ENCODE measurements at places on chromosomes 2 and 18. TPM values are rescaled to one million over a fixed set of nuclear protein-coding genes. Genes with fewer than 3 reads are reported as not detected.

The SIX3 gene
- total RNA-seq, result not detected

GRCh38 chr18:80202264-80202998, 44.9 kb downstream of the PARD6G start:
- peaks cover 8% of the 10 kb centered on the region for H3K4me1 ChIP-seq
- no peak overlapping the region for H3K4me3 ChIP-seq
- H3K36me3 ChIP-seq, result no peaks in the 10 kb centered on the region
- DNase-seq, result no peak
- H3K27ac ChIP-seq, result no peak overlapping the region

DNA sequence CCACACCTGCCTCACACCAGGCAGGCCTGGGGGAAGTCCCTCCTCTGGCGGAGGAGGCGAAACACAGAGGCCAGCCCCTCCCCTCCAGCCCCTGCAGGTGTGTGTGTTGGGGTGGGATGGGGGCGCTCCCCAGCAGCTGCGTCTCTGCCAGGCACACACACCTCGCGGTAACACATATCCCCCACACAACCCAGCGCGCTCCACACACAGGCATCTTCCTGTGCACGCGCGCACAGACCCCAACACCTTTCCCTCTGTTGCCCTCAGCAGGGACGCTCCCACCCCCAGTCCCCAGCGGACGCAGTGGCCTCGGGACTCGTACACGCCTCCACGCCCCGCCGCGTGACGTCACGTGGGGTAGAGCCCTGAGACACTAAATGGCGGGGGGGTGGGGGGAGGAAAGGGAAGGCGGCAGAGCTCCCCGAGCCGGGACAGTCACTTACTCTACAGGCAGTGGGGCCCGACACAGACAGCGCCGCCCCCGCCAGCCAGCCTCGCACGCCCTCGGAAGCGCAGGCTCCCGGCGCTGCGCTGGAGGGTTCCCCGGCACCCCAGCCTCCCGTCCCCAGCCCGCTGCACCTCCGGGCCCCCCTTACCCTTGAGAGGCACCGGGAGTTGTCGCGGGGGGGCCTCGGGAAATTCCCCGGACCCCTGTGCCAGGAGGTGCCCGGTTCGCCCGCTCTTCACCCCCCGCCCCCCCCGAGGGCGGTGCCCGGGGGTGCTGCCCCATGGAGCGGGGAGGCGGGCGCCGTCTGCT, at the start of gene WNT10A:
Gene WNT10A (plus strand): TSS at position 751 of the 757 bp plus-strand sequence. CDS start 144 bp downstream, outside the sequence.
- H3K27me3 ChIP-seq, result peaks cover 92% of the 10 kb centered on the region
- DNase-seq, result no peak
- H3K36me3 ChIP-seq, result no peaks in the 10 kb centered on the region

DNA sequence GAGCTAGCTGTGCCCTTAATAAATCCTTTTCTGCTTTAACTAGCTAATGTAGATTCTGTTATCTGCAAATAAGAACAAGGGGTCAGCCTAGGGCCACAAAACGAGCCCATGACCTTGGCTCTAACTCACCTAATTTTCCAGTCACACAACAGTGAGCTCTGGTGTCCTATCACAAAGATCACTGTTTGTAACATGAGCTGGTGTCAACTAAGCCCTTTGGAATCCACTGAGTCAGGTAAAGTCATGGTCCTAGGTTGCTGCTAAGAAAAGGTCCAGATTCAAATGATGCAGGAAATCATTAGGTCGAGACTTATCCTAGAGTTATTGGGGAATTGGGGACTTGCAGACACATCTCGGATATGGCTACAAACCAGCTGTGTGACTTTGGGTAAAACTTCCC, 49.9 kb downstream of the ST8SIA5 start:
- no peak for DNase-seq
- no peaks in the 10 kb centered on the region for H3K36me3 ChIP-seq
- H3K4me3 ChIP-seq, result no peak overlapping the region
- no peak overlapping the region for H3K27ac ChIP-seq

DNA sequence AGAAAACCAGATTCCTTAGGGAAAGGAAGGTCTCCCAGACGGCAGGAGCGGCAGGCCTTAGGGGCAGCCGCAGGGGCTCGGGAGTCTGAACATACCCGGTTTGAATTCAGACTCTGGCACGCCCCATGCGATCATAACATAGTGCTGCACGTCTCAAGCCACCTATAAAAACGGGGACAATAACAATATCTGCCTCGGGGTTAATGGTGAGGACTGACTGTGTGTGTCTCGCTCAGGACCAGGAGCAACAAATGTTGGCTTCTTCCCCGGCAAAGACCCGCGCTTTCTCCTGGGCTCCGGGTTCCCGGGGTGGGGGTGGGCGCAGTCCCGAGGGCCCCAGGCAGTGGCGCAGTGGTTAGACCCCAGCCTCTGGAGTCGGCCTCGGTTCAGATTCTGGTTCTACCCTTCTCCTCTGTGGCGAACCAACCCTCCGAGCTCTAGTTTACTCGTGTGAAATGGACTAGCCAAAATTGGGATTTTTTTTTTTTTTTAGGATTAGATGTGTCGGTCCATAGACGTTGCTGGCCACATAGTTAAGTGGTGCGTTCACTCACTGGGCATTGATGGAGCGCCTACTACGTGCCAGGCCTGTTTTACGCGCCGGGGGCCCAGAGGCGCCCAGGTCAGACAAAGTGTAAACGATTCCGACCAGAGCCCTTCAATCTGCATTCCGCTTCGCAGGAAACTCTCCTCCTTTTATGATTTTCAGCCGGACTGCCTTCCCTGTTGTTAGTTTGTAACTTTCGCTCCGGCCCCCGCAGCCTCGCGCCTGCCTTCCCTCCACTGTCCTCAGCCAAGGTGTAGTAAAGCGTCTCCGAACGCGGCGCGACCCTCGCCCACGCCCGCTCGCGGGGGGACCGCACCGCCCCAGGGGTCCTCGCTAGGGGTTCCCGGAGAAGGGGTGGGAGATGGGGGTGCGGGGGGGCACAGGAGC, 820 bp upstream of the SH3BP4 start:
- H3K36me3 ChIP-seq, result peaks cover 11% of the 10 kb centered on the region
- DNase-seq, result peak; percentile 83
- H3K4me3 ChIP-seq, result peak overlapping the region; percentile 78
- peaks cover 46% of the 10 kb centered on the region for H3K4me1 ChIP-seq
- no peaks in the 10 kb centered on the region for H3K27me3 ChIP-seq
- H3K27ac ChIP-seq, result peak overlapping the region; percentile 96

GRCh38 chr18:48542513-48543181, 3.8 kb downstream of the CTIF start:
- peaks cover 7% of the 10 kb centered on the region for H3K36me3 ChIP-seq
- no peak overlapping the region for H3K27ac ChIP-seq
- no peak overlapping the region for H3K4me3 ChIP-seq

DNA sequence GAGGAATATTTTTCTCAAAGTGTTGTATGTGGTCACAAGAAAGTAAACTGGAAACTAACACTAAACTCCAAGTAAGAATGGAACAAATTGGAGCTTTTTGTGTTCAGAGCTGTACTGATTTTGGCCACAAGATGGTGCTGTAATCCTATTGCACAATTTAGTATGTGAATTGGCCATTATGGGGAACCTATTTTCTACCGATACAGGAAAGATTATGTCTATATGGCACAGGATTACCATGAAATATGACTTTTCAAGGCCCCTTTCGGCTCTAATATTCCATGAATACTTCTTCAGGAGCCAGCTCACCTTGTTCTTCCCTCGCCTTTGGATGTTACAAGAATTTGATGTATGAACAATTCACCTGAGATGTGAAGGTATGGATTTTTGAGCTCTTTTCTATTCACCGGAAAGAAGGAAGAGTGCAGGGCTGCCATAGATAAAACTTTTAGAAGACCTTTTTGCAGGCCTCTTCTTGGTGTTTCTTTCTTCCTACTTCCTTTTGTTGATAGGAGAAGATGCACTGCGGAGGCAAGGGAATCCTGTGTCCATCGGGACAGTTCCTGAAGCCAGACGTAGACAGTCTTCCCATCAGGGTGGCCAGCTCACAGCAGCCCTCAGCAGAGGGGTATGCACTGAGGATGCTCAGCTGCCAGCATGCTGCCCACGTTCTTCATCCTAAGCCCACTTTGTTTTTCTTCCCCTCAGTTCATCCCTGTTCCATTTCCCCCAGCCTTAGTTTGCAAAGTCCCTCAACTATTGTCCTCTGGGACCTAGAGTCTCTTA, 13.3 kb downstream of the MRPL44 start:
- peak overlapping the region; percentile 31 for H3K27ac ChIP-seq
- peaks cover 21% of the 10 kb centered on the region for H3K36me3 ChIP-seq
- peaks cover 22% of the 10 kb centered on the region for H3K4me1 ChIP-seq
- no peaks in the 10 kb centered on the region for H3K27me3 ChIP-seq
- DNase-seq, result peak; percentile 58

The CERKL gene
- not detected for total RNA-seq

- no peak overlapping the region for H3K27ac ChIP-seq
- H3K4me1 ChIP-seq, result no peaks in the 10 kb centered on the region
- H3K36me3 ChIP-seq, result no peaks in the 10 kb centered on the region
- no peak overlapping the region for H3K4me3 ChIP-seq
These were observed 98.6 kb downstream of the BCL2L11 start for GRCh38 chr2:111219285-111219684.

The TMEM163 gene
- under 0.01 TPM for total RNA-seq

DNA sequence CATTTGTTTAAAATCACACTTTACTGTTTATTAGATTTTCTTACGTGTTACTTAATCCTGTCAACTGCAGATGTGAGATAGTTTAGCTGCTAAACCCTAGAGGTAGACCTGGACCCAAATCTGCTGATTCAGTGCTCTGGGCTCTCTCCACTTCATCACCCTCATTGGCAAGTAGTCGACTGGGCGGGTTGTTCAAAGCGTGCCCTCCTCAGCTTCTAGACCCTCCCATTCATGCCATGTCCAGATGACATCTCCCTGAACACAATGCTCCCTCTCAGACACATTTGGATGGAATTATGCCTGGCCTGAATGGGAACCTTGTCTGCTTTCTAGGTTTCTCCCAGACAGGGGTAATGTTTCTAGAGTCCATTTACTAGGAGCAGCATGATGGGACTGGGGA, 43.7 kb downstream of the RPIA start:
- no peaks in the 10 kb centered on the region for H3K27me3 ChIP-seq
- no peak overlapping the region for H3K27ac ChIP-seq
- H3K4me3 ChIP-seq, result no peak overlapping the region
- no peak for DNase-seq
- H3K36me3 ChIP-seq, result peaks cover 5% of the 10 kb centered on the region

DNA sequence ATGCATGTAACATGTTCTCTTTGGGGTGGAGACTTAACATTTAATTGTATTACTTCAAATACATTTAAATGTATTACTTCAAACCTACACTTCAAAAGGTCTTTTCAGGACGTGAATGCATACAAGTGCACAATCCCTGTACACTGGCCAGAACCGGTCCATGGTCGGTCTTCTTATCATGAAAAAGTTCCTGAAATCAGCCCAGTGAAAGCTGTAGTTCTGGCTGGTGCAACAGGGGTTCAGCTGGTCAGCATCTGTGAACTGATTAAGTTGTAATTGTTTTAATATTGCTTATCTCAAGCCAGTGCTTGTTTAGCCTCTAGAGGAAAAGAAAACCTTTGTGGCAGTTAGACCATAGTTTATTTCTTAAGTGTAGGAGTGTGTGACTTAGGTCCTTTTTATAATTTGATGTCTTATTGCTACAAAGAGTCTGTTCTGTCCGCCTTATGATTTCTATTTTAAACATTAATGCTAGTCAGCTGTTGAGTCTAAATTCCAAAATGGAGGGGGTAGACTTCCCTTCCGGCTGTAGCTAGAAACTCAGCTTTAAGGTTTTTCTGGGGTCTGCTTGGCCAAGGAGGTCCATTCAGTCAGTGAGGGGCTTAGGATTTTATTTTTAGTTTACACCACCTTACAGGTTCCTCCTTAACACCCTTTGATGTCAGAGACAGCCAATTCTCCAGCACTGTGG, 768 bp upstream of the CYBRD1 start:
- peak overlapping the region; percentile 67 for H3K27ac ChIP-seq
- no peaks in the 10 kb centered on the region for H3K36me3 ChIP-seq
- H3K4me3 ChIP-seq, result peak overlapping the region; percentile 93
- peaks cover 11% of the 10 kb centered on the region for H3K4me1 ChIP-seq
- peak; percentile 44 for DNase-seq

- peaks cover 14% of the 10 kb centered on the region for H3K4me1 ChIP-seq
- H3K27ac ChIP-seq, result peak overlapping the region; percentile 8
- no peaks in the 10 kb centered on the region for H3K36me3 ChIP-seq
- DNase-seq, result no peak
These were observed 50.4 kb downstream of the MBD2 start for GRCh38 chr18:54173980-54174630.

DNA sequence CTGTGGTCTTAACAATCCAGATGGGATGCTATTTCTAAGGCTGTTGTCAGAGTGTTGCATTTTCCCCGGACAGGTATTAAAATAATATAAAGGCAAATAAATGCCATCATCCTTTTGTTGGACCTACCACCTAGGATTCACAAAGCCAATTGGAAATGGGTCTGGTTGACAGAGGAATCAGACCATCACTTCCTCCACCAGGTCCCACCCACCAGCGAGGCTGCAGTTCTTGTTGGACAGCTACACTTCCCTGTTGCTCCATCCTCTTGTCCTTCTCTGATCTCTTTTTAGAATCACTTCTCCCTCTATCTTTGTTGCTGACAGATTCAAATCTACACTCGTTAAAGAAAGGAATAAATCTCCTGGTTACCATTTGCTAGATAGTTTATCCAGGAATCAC, 1.1 kb downstream of the TMEM169 start:
- peaks cover 13% of the 10 kb centered on the region for H3K4me1 ChIP-seq
- no peak overlapping the region for H3K4me3 ChIP-seq
- DNase-seq, result no peak
- no peaks in the 10 kb centered on the region for H3K27me3 ChIP-seq
- H3K27ac ChIP-seq, result no peak overlapping the region

GRCh38 chr2:46269544-46270273, 27.5 kb upstream of the EPAS1 start:
- H3K4me1 ChIP-seq, result peaks cover 34% of the 10 kb centered on the region
- H3K27ac ChIP-seq, result peak overlapping the region; percentile 68
- no peak for DNase-seq
- H3K36me3 ChIP-seq, result no peaks in the 10 kb centered on the region
- peak overlapping the region; percentile 44 for H3K4me3 ChIP-seq

GRCh38 chr2:188322569-188323551, 31.2 kb downstream of the GULP1 start:
- peak; percentile 29 for DNase-seq
- no peaks in the 10 kb centered on the region for H3K36me3 ChIP-seq
- H3K27ac ChIP-seq, result peak overlapping the region; percentile 79
- peaks cover 40% of the 10 kb centered on the region for H3K4me1 ChIP-seq
- no peaks in the 10 kb centered on the region for H3K27me3 ChIP-seq

The KCTD1 gene
- 14.4 TPM for total RNA-seq

DNA sequence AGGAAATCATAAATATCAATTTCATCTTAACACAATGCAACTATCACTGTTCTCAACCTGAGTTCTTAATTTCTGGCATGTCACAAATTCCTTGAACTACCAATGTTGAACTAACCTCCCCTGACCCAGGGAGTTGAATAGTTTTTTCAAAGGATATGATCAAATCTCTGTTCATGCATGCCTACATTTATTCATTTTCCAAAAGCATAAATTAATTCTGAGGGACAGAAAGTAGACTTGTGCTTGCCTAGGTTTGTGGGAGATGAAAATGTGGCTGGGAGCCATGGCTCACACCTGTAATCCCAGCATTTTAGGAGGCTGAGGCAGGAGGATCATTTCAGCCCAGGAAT, 175.7 kb downstream of the TGIF1 start:
- no peak overlapping the region for H3K4me3 ChIP-seq
- no peaks in the 10 kb centered on the region for H3K27me3 ChIP-seq
- peak overlapping the region; percentile 100 for H3K27ac ChIP-seq
- DNase-seq, result no peak
- H3K36me3 ChIP-seq, result no peaks in the 10 kb centered on the region
